ENCODE measurements at places on chromosomes 3 and 15. TPM values are rescaled to one million over a fixed set of nuclear protein-coding genes. Genes with fewer than 3 reads are reported as not detected.

ISLR2 gene
- 6.4 TPM for polyA plus RNA-seq

ALS2CL gene
- 11.2 TPM for polyA plus RNA-seq

POLQ gene
- polyA plus RNA-seq = 8.3 TPM

TGM4 gene
- 0.05 TPM for polyA plus RNA-seq

CACNA2D3 gene
- polyA plus RNA-seq = 1.4 TPM

SSUH2 gene
- 1.9 TPM for polyA plus RNA-seq

CKMT1B gene
- 0.26 TPM for polyA plus RNA-seq

SLC22A14 gene
- 0.11 TPM for polyA plus RNA-seq

GABRR3 gene
- polyA plus RNA-seq = not detected

IFT57 gene
- polyA plus RNA-seq = 79.0 TPM

IL16 gene
- 14.2 TPM for polyA plus RNA-seq

FURIN gene
- polyA plus RNA-seq = 57.5 TPM

GRAMD2A gene
- 7.4 TPM for polyA plus RNA-seq

ACOX2 gene
- polyA plus RNA-seq = 44.2 TPM

CLDN11 gene
- 7.6 TPM for polyA plus RNA-seq

RBM6 gene
- polyA plus RNA-seq = 181 TPM

EFCAB12 gene
- polyA plus RNA-seq = 1.7 TPM

PP2D1 gene
- 0.91 TPM for polyA plus RNA-seq

KNG1 gene
- 4.1 TPM for polyA plus RNA-seq

SLC12A1 gene
- polyA plus RNA-seq = 0.06 TPM

C2CD4B gene
- 1.6 TPM for polyA plus RNA-seq

THSD4 gene
- 19.4 TPM for polyA plus RNA-seq

FBXW12 gene
- 0.29 TPM for polyA plus RNA-seq

PLSCR5 gene
- not detected for polyA plus RNA-seq

DISP2 gene
- polyA plus RNA-seq = 2.4 TPM

MON1A gene
- 12.0 TPM for polyA plus RNA-seq

ADGRG7 gene
- polyA plus RNA-seq = not detected

SI gene
- polyA plus RNA-seq = not detected

IGSF10 gene
- 35.7 TPM for polyA plus RNA-seq

NR2E3 gene
- 0.97 TPM for polyA plus RNA-seq

TUSC2 gene
- 18.4 TPM for polyA plus RNA-seq

GOLGA6B gene
- polyA plus RNA-seq = 1.6 TPM

NR2C2 gene
- polyA plus RNA-seq = 62.0 TPM

TTLL13 gene
- 0.09 TPM for polyA plus RNA-seq

MDFIC2 gene
- polyA plus RNA-seq = not detected

PTH1R gene
- 65.0 TPM for polyA plus RNA-seq

CCR8 gene
- polyA plus RNA-seq = not detected

SNURF gene
- 4.2 TPM for polyA plus RNA-seq

CD200R1 gene
- 1.2 TPM for polyA plus RNA-seq

SAMMSON gene
- 0.16 TPM for polyA plus RNA-seq

ABI3BP gene
- polyA plus RNA-seq = 88.4 TPM

CPLX3 gene
- polyA plus RNA-seq = not detected

Measured in right lung (tissue), 10 donors.